AG04450 (cell line): ENCODE measurements at places on chromosomes 3 and 15.

GRCh38 chr3:148289159-148289558, 408.5 kb upstream of the AGTR1 start:
- DNase-seq: no peak

GRCh38 chr3:181250714-181251113, 261.2 kb upstream of the DNAJC19 start:
- no peak for DNase-seq

DNA sequence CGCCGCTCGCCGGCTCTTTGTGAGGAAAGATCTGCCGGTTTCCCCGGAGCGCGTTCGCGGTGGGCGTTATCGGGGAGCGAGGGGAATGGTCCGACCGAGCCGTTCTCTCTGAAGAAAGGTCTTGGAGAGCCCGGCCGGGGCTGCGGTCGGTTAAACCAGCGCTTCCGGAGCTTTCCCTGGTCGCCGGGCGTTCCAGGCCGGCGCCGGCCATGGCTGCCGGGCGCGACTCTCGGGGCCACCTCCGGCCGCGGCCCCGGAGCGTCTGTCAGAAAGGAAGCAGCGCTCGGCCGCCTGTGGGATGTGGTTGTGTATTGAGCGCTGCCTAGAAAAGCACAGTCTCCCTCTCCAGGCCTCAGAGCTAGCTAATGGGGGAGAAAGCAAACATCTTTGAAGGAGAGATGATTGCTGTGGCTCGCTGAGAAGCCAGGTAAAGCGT, 731 bp downstream of the FYTTD1 start:
- no peak for DNase-seq

DNA sequence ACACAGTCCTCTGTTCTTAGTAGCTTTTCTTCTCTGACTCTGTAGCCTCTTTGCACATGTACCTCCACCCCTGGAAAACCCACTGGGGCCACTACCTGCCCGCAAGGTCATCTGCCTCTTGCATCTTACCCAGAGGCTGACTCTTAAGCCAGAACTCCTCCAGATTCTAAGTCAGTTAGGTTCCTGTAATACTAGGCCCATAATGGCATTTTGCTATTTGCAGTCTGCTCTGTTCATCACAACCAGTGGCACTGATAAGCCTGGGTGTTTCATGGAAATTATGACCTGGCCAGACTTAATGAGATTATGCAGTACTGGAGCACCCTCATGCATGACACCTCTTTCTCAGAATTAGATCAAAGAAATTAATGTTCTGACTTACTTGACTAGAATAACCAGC, 31.7 kb upstream of the ATG7 start:
- DNase-seq: no peak

- DNase-seq: no peak
Measured at GRCh38 chr15:74192751-74193150, 9.8 kb downstream of the STRA6 start.

DNA sequence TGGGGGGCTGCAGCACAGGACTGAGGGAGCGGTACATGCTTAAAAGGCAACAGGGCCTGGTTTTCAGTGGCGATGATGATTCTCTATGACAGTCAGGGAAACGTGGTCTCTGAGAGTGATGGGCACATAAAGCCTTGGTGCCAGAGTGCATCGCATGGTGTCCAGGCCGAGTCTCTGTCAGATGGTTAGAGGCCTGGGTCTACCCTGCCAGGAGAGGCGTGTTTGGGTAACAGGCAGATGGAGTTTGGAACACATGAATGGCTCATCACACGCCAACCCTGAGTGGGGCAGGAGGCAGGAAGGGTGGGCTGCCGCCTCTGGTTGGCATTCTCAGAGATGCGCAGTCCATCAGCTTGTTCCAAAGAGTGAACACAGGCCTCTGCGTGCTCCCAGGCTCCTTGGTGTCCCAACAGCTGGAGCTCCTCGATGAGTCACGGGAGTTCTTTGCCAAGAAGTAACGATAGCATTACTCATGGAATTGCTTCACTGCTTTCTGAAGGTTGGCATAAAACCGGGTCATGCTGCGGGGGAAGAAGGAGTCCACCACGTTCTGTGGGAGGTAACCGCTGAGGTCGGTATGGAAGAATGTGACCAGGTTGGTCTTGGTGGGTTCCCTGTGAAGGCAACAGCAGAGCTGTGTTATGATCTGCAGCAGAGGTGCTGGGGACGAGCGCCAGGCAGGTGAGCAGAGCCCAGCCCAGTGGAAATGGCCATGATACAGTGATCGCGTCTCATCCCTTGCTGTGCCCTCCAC, 11.0 kb downstream of the STARD5 start:
- peak; percentile 95 for DNase-seq

GRCh38 chr3:71859123-71859519, 74.2 kb upstream of the PROK2 start:
- DNase-seq: no peak

GRCh38 chr3:111605493-111605892, 10.3 kb upstream of the ZBED2 start:
- DNase-seq: no peak

DNA sequence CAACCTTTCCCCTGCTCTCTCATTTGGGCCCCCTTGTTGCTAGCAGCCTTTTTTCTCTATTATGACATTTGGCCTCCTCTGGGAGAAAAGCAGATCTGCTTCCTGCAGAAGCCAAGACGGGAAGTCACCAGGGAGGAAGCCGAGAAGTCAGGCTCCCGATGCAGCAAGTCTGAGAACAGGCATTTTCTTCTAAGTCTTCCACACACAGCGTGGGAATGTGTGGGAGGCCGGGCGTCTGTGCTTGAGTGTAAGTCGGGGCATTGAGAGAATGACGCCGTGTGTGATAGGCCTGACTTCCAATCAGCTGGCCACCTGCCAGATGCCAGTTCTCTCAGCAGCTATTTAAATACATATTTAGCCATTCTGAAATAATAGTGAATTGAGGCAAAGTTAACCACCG, 75.8 kb upstream of the FAM98B start:
- no peak for DNase-seq

DNA sequence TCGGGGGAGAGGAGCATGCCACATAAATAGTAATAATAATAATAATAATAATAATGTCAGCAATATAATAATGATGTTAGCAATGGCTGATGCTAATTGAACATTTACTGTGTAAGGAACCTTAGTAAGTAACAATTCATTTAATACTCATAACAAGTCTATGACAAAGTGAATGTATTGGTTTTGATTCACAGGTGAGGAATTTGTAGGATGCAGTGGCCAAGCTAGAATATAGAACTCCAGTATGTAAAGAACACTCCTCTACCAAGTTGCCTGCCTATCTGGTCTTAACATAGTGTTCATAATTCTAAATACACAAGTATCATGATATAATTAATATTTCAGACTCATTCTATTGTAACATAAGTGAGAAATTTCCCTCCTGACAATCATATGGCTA, 1016.5 kb downstream of the ROBO1 start:
- DNase-seq: no peak

DNA sequence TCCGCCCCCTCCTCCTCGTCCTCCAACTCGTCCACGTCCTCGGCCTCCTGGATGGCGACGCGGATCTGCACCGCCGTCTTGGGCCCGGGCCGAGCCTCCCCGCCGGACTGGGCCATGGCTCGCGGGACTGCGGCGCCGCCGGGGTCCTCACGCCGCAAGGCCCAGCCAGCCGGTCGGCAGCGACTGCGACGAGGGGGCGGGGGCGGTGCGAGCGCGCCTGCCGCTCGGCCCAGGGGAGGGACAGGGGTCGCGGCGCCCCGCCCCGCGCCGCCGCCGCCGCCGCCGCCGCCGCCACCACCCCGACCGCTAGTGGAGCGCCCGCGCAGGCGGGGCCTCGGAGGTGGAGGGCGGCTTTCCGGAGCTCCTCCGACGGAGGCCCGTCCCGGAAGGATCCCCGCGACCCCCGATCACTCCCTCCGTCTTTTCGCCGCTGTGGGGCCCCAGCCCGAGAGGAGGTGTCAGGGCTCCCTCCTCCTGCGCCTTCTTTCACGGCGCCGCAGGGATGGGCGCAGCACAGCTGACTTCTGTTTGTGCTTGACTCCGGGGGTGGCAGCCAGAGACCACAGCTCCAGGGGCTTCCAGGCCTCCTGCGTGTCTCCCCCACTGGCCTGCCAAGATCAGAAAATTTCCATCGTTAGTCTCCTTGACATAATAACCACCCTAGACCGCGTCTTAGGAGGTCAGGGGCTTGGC, at the start of gene LARP6:
Gene LARP6, minus strand, starts transcription at position 185 of the 693 bp plus-strand sequence. Its CDS starts 69 bp downstream, at position 116.
- DNase-seq: no peak

DNA sequence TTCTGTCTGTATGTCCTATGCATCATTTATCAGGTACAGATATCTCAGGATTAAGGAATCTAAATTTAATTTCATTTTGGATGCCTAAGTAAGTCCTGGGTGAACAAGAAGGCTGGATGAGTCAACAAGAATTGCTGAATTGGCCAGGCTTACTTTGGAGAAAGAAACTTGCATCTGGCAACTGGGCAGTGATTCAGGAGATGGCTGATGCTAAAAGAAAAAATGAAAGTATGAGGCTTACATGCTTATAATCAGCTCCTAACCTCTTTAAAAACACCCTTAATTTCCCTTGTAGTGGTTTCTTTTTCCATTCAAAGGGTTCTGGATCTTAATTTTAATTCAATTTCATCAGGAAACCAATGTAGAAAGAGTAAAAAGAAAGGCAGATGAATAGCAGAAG, 228.8 kb upstream of the PEX5L start:
- DNase-seq: peak; percentile 45

DNA sequence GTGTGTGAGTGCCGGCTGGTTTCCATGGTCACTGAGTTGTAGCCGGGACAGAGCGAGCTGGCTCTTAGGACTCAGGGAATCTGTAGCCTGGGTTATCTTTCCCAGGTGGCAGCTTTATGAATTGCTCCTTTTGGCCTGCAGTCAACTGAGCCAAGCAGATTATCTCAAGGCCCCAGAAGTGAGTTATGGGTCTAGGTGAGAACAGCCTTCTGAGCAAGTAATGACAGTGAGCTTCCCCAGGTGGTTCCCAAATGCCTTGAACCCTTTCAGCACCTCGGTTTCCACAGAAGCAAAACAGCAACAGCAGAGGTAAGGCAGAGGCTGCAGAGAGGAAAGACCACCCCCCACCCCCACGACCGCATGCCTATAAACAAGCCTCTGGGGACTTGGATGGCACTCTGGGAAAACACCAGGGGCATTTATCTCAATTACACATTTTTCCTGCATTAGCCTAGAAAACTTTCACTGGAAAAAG, 56.7 kb upstream of the DGKG start:
- no peak for DNase-seq

DNA sequence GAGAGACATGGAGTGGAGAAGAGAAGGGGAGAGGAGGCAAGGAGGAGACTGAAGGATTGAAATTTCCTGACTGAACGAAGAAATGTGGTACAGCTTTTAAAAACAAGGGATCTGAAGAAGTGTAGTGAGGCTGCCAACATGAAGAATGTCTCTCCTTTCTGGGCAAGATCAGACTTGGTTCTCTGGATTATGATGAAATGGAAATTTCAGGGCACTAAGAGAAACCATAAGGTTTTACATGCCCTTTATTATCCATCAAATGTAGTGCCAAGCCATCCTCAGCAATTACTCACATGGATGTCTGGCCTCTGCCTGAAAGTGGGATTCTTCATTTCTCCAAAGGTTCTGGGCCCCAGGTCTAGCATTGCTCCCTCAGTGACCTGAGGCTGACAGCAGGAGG, 77.6 kb upstream of the CCDC80 start:
- no peak for DNase-seq

DNA sequence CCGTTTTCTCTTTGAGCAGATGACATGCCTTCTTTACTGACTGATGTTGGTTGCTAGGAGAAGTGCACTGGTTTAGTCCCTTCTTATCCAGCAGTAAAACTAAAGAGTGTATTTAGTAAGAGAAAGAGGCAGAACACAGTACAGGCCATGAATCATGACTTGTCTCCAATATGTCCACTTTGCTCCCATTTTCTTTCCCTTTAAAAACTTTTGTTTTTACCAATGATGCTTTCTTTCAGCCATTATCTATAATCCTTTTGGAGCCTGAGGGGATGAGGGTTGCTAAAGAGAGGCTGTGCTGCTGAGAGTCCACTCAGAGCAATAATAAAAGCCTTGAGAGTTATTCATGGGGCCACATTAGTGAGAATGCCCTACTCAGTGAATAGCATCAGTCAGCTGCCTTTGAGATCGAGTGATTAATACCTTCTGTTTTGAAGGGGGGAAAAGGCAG, 12.2 kb downstream of the ROBO2 start:
- DNase-seq: no peak

GRCh38 chr15:79572691-79573404, 140.7 kb downstream of the MINAR1 start:
- DNase-seq: no peak

DNA sequence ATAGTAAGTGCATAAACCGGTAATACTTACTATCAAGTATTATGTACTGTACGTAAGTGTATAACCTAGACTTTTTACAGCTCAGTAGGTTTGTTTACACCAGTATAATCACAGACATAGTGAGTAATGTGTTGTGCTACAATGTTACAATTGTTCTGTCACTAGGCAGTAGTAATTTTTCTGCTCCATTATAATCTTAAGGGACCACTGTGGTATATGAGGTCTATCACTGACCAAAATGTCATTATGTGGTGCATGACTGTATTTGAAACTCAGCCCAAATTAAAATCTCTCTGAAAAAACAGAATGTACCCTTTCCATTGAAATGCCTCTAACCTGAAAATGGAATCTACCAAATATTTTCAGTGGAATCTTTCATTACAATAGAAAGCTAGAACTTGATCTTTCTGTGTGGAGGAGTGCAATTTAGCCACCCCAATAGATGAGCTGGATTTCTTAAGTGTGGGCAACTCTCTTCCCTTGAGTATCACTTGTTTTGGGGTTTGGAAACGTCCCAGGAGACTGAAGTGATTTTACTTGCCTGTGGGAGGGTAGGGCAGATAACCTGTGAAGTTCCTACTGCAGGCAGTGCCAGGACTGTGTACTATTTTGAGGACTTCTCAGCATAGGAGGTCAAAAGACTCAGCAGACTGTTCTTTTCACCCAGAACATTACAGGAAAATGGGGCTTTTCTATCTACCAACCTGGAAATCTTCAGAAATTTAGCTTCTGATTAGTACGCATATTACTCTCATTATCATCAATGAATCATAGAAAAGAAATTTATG, 50.9 kb downstream of the FAM98B start:
- no peak for DNase-seq

DNA sequence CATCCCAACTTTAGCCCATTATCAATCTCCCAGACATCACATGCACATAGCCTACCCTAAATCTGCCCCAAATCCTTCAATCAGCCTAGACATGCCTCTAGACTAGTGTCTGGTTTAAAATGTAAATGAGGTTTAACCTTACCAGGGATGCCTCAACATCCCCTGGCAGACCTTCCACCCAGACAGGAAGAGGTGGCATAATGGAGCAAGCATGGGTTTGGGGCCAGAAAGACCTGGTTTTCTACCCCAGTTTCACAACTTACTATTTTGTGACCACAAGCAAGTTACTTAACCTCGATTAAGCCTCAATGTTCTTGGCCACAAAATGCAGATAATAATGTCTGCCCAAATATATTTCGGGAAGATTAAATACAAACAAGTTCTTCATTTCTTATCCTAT, 28.3 kb upstream of the THBS1 start:
- no peak for DNase-seq

DNA sequence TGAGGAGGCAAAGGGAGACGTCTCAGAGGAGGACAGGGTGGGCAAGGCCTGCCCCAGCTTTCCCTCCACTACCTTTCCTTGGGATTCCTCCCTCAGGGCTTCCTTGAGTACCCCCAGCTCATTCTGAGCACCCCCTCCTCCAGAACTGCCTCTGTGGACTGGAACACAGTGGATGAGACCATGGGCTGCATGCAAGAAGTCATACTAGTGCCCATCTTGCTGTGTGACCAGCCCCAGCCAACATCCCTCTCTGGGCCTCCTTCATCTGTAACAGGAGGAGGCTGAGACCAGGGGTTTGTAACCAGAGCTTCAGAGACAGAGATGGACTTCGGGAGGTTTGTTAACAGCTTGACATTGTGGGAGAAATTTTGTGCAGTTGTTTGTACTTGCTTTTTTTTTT, 25.6 kb downstream of the FEM1B start:
- no peak for DNase-seq

- no peak for DNase-seq
Measured at GRCh38 chr3:71045212-71045916, 538.2 kb downstream of the FOXP1 start.
